ENCODE measurements at places on chromosomes 16 and 17.

DNA sequence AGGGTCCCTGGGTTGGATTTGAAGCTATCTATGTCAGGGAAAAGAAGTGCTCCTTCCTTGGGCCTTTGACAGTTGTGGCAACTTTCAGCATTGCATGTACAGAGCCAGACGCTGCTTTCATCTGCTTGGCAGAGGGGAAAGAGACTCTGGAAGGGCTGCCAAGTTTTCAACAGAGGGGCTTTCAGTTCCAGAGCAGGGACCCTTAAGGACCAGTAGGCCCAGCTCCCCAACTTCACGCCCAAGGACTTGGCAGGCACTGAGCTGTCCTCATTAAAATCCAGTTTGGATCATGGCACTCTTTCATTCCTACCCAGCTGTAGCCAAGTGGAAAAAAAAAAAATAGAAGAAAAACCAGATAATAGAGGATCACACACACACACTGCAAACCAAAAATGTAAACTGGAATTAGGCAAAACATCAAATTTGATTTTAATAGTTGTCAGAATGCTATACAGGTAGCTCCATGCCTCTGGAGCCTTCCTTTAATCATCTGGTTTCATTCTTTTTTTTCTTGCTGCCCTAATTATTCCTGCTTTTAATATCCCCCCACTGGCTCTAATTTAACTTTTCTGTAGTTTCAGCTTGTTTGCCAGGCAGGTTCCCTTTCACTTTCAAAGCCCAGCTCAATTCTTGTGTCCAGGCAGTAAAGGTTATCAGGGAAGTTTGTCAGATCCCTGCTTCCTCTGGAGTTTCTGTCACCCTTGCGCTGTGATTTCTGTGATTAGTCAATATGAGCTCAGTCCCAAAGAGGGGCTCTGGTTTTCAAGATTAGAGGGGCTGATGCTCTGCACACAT, 702.6 kb upstream of the CDH8 start:
- peak; percentile 81 for DNase-seq

DNA sequence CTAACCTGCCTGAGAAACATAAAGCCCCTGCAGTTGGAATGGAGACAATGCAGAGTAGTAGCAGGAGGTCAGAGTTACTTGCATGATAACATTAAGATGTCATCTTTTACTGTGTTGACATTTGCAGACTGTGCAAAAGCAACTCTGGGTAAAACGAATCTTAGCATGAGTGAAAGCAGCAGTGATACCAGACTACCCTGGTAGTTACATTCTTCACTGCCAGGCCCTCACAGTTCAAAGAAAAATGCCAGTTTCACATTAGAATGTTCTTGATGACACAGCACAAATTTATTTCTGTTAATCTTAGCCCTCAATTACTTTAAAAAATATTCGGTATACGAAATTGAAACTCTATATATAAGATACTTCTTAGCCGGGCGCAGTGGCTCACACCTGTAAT, 12.2 kb downstream of the MPHOSPH6 start:
- DNase-seq, result no peak

DNA sequence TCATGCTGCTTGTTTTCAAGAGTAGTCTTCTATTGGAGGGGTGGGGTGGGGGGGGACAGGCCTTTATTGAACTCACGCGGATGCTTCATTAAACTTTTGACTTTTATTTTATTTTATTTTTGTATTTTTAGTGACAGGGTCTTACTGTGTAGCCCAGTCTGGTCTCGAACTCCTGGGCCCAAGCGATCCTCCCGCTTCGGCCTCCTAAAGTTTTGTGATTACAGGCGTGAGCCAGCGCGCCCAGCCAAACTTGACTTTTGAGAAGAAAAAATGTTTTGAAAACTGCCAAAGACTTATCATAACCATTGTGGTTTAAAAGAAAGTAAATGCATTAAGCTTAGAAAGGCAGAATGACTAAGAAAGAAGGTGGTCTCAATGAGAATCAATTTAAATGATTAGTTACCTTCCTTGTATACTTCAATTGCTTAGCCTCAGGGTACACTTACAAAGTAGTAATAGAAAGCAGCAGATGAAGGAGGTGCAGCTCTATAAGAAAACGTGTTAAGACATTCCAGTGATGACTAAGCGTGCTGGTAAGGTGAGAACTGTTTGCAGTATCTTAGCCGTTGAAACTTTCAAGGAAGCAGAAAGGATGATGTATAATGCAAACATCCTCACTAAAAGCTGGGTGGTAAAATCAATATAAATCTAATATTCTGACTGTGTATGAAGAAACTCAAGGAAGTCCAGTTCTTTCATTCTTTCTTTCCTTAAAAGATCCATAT, 1.2 kb downstream of the AP2B1 start:
- DNase-seq, result no peak

DNA sequence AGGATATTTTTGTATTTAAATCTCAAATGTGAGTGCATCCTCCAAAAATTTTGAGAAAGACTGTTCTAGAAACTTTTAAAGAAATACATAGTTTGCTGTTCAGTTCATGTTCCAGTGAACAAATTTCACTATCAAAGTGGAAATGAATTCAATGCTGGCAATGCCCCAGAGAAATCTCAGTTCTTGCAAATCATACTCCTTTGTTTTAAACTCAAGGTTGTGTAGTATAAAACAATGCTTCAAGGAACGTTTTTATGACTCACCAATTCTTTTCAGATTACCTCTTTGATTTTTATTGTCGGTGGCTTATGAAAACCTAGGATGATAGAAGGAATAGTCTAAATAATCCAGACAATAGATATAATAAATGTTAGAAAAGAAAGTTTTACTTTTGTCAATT, 17.6 kb downstream of the LPCAT2 start:
- no peak for DNase-seq

GRCh38 chr16:72840631-72841381, 207.1 kb downstream of the ZFHX3 start:
- no peak for DNase-seq

GRCh38 chr16:69036399-69037091, 68.9 kb upstream of the HAS3 start:
- no peak for DNase-seq

DNA sequence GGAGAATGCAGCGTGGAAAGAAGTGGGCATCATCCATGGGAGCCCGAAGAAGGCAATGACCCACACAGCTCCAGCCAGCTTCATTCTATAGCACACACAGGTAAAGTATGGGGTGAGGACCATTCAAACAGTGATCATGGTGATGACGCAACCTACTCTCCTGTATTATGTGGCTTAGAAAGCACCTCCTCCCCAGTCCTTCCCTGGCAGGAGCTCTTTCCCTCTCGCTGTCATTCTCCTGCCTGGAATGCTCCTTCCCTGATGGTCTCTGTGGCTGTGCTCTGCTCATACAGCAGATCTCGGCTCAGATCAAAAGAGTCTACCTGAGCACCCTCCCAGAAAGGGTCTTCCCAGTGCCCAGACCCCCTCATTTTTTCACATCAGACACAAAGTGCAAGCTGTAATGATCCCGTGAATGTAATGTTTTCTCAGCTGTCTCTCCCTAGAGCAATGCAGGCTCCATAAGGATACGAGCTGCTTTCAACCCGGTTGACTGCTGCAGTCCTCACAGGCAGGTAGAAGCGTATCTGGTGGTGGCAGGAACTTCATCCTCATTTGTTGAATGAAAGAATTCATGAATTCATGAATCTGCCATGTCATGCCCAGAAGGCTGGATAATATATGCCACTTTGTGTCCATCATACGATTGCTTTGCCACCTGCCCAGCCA, 248.8 kb downstream of the HS3ST3A1 start:
- no peak for DNase-seq

DNA sequence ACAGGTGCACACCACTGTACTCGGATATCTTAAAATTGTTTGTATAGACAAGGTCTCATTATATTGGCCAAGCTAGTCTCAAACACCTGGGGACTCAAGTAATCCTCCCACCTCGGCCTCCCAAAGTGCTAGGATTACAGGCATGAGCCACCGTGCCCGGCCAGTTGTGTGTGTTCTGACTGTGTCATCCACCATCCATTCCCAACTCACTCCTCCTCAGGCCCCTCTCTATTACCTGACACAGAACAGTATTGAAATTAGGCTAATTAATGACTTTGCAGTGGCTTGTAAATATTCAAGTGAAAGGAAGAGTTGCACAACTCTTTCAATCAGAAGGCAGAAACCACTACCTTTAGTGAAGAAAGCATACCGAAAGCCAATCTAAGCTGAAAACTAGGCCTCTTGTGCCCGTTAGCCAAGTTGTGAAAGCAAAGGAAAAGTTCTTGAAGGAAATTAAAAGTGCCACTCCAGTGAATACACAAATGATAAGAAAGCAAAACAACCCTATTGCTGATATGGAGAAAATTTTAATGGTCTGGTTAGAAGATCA, 28.7 kb downstream of the GOSR1 start:
- DNase-seq, result no peak

- no peak for DNase-seq
These were observed 86.7 kb upstream of the XYLT1 start for GRCh38 chr16:17557480-17557879.

- no peak for DNase-seq
These were observed 64.0 kb downstream of the DYNLRB2 start for GRCh38 chr16:80604600-80605355.

GRCh38 chr17:1529863-1530262, 13.5 kb upstream of the INPP5K start:
- DNase-seq, result no peak

GRCh38 chr16:88339930-88340754, 42.6 kb upstream of the ZNF469 start:
- no peak for DNase-seq

DNA sequence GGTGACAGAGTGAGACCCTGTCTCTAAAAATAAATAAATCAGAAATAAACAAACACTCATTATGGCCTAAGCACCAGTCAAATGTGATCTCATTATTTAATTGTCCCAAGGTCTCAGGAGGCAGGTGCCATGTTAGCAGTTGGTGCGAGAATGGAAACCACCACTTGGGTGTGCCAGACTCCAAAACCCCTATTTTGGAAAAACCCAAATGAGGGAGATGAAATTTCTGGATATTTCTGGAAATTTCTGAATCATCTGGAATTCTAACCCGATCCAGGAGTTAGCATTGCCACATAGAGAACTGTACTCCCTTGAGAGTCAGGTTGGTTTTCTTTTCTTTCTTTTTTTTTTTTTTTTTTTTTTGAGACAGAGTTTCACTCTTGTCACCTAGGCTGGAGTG, 264.0 kb downstream of the XYLT1 start:
- DNase-seq, result no peak

DNA sequence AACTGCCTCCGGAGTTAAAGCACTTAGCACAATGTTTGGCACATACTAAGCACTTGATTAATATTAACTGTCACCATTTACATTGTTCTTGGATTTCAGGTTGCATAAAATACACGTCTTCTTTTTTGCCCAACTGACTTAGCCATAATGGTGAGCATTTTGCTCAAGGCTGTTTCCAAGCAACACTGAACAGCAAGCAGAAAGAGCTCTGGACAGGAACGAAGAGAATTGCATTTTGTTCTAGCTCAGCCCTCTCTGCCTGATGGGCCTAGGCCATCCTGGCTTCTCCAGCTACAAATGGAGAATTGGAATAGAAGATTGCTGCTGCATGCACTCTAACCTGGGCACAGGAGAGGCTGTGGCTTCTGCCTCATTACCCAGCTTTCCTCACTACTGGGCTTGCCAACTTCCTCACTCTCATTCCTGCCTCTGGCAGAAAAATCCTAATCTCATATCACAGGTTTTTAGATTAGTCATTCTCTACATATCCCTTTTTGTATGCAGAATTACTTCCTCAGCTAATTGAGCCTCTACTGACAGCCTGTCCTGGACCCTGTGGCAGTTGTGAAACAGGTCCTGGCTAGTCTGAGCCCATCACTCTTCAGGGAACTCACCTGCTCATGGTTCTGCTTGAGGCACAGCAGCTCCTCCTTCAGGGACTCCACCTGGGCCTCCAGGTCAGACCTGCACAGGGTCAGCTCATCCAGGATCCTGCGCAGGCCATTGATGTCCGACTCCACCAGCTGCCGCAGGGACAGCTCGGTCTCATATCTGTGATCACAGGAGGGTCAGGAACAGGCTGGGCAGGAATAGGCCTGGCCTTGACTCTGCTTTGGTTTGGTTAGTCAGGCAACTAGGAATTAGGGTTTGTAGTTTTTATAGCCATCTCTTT, 2.5 kb downstream of the KRT33A start:
- peak; percentile 30 for DNase-seq

- no peak for DNase-seq
These were observed 1.5 kb downstream of the CFAP20 start for GRCh38 chr16:58127634-58128033.

DNA sequence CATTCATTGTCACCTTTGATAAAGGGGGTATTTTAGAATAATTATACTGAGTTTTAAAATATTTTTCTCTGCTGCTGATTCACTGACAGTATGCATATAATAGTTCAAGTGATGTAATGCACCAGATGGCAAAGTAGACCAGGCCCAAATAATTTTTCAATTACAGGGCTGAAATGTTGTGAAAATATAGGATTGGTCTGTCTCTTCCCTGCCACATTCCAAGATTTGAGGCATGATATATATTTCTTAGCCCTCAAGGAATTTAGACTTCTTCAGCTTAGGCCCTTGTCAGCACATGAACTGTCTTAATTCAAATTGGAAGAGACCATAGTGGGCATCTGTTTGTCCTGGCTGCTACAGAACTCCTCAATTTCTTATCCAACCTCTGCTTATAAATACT, 39.2 kb upstream of the SLC12A3 start:
- DNase-seq, result no peak

GRCh38 chr17:77666881-77667395, 291.6 kb upstream of the TNRC6C start:
- DNase-seq, result no peak
